ENCODE measurements at places on chromosomes 7 and 10.

- DNase-seq = no peak
Observed at GRCh38 chr7:154441811-154442210, 389.6 kb downstream of the DPP6 start.

- no peak for DNase-seq
Observed at GRCh38 chr7:117731455-117731854, 141.8 kb downstream of the CTTNBP2 start.

DNA sequence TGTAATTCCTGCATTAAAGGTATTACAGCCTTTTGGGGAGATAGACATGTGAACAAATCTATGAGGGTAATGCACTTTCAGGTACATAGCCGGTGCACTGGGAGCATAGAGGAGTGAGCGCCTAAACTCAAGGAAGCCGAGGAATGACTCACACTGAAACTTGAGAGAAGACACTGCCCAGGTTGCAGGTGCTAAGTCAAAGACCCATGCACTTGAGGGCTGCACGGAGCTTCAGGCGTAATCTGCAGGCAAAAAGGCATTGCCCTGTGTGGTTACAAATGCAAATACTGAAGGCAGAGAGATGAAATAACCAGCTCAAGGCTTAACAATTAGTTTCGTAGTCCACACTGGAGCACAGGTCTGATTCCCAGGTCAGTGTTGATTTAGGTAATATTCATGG lies 51.0 kb upstream of the OSBPL3 start:
- no peak for DNase-seq

- no peak for DNase-seq
Observed at GRCh38 chr7:38630720-38631673, at the start of gene AMPH. TSS of gene AMPH (minus strand) at chr7:38631373. CDS start at chr7:38631351, 22 bp downstream.

DNA sequence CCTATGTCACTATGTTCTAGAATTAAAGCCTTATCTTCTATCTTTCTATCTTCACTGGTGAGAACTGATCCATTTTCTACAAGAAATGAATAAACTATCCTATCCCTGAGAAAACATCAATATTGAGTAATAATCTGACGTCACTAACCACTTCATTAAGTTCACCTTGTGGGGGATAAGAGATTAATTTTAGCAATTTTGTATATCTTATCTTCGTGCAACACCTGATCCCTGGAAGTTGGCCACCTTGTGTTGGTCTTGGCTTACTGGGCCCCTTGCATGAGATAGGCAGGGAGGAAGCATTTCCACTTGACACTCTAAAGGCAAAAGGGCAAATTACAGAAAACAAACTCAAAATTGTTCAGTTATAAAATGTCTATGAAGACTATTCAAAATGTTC lies 20.1 kb upstream of the OR6B1 start:
- no peak for DNase-seq

DNA sequence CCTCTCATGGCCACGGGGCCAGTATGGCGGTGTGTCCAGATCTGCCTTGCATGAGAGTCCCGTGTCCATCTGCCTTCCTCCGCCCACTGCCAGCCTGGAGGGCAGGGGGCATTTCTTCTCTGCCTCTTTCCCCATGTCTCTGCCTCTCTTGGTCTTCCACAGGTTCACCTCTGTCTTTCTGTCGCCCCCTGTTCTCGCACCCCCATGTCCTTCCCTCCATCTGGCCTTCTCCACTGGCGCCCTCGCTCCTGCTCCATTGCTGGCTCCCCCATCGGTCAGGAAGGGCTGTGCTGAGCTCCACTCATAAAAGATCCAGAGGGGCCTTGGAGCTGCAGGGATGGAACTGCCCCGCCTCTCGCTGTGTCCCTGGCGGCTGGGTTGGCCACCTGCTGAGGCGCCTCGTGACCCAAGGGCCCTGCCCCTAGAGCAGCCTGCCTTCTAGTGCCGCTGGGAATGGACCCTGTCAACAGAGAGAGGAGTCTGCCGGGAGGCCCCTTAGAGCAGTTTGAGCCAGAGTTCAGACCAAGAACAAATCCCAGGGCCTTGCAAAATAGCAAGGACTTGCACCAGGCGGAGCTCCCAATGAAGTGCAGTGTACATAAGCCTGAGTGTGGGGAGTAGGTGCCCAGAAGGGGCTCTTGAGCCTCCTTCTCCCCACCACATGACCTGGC lies 42.0 kb downstream of the GOLGA7B start:
- no peak for DNase-seq

- DNase-seq = no peak
Observed at GRCh38 chr7:7932553-7932952, 36.0 kb upstream of the GLCCI1 start.

DNA sequence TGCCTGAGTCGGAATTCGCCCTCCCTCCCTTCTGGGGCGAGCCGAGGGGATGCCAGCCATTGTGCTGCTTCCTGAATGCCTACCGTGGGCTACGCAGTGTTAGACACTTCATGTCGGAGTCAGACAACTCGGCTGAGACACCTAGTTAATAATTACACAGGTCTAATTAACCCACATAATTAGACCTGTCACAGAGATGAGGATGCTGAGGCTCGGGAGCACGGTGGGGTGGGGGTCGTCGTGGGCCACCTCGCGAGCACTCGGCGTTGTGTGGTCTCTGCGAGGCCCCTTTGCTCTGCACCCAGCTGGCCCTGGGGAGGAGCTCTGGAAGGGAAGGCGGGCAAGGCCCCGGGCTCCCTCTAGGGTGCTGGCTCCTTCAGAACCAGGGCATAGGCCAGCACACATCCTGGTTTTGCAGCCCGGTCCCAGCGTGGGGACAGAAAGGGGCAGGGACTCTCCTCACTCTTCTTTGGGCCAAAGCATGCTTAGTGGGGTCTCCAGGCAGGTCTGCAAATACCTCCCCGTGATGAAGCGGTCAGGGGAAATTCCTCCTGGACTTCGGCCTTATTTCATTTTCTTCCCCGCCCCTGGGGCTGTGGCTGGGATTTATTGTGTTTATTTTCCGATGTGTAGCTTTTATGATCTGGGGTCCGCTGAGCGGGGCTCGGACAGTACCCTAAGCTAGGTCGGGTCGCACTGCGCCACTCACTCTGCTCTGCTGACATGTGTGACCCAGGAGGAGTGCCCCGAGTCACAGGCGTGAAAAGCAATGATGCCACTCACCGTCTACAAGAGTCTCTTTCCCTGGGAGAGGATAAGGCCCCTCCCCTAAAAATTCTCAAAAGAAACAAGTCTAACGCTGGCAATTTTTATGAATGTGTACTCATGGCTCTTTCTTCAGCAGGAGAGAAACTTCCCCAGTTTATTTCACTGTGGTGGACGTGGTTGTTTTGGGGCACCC lies 4.9 kb upstream of the FOXL3 start:
- no peak for DNase-seq

GRCh38 chr10:126844406-126844805 lies 60.8 kb upstream of the DOCK1 start:
- no peak for DNase-seq

DNA sequence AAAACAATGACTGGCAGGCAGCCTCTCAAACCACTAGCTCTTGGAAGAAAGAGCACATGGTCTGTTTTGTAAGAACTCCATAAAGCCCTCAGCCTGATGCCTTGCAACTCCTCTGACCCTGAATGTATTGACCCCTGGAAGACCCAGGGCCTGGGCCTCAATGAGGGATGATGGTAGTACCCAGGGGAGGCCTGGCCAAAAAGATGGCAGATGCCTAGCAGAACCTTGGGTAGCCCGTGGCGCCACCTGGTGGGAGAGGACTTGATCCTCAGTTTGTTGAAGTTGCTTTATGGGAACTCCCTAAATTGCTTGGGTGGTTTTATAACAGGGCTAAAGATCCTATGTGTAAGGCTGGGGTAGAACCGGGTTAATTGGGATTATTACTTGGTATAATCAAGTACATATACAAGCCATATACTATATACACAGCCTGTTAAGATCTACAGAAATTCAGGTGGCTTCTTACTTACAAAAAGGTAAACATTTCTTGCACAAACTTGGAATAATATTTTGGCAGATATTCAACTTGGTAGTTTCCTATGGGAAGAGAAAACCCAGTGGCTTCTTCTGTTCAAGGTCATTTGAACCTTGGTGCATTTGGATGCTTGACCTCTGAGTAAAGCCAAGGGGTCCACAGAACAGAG lies 95.8 kb upstream of the CACUL1 start:
- DNase-seq = peak; percentile 20

DNA sequence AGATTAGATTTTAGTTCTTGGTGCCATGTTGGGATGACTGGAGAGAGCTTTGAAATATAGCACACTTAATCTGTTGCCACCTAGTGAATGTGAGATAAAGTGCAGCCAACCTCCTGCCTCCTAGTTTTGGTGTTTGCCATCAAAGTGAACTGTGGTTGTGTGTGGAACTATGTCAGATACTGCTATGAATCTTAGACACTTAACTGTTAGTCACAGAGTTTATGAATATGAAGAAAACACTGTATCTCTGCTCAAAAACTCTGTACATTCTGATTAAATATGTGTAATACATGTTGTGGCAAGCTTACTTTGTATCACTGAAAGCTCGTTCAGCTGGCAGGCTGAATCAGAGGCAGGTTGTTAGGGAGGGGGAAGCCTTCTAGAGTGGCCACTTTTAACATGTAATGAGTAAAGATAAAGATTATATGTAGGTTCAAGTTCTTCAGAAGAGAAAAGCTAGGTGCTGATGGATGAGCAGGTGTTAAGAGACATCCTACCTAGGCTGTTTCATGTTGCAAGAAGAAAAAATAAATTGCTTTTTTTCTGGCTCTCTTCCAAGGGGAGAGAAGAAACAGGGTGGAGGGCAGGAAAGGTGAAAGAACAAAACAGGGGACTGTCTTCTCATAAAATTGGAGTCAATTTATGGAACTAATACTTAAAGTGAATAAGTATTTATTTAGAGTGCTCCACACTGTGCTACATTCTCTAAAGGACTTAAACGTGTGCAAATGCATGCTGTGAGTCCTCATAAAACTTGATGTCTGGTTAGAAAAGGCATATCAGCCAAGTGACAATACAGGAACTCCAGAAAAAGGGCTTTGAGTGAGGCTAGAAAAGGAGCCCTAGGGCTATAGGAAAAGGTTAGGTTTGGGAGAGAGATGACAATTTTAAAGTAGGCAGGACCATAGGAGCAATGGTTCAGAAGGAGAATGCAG lies 14.1 kb upstream of the LAMB1 start:
- DNase-seq = no peak

DNA sequence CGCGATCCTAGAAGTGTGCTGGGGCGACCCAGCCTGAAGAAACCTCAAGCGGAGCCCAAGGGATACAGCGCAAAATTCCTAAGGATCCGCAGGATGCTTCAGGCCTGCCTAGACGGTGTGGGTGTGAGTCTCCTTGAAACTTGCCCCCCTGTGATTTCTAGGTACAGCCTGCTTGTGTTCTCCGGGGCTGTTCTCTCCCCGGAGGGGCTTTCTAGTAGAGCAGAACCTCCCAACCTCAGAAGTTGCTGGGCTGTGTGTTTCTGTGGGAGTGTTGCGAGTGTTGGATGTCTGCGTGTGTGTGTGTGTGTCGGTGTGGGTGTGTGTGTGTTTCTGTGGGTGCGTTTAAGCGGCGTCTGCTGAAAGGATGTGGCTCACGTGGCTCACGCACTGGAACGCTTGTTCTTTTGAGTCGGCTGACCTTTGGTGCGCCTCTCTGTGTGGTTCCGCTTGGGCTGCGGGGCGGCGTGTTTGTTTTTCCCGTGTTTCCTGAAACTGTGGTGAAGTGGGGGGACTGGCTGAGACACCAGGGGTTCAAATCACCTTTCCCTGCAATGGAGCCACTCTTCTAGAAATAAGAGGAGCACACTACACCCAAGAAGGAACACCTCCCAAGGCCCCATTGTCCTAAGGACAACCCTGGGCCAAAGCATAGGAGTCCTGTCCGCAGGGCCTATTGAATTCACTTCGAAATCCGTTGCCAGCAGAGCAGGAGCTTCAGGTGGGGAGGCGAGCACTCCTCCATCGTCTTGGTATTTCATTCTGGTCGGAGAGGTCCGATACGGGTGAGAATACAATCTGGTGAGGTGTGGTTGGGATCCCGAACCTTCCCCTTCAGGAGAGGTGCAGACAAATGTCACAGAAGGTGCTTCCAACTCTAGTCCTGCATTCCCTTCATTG lies 25.1 kb upstream of the ZNF273 start:
- no peak for DNase-seq

DNA sequence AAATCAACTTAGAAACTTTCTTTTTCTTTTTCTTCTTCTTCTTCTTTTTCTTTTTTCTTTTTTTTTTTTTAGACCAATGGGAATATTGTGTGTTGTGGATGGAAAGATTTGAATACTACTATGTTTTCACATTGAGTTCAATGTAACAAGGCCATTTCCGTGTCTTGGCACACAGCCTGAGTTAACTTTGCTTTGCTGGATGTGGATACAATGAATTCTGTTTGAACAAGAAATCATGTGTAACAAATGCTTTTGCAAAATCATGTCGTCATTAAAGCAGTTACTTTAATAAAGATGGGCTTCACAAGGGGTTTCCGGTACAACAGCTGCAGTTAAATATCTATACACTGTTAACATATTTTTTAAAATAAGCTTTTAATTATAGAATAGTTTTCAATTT lies 13.5 kb upstream of the ENTPD1 start:
- DNase-seq = no peak

GRCh38 chr7:5767066-5767465 lies 14.4 kb downstream of the RNF216 start:
- DNase-seq = no peak

DNA sequence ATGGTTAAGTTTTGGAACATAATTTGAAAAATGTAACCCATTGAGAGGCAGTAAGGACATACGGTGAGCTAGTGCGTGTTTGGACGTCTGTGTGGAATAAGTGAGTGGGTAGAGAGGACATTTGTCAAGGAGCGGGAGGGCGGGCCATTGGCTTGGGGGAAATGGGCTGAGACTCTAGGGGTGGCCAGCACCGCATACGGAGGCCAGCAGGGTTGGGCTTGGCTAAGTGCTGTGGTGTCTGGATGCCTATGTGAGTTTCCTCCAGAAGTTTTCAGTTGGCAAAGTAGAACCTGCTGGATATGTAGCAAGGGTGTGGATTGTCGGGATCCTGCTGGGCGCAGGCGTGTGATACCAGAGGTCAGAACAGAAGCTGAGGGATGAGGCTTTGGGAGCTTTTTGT lies 103.0 kb downstream of the TCF7L2 start:
- DNase-seq = no peak

Measured in T-cell (primary cell).